Anterior cingulate cortex (tissue), 58 donors: ENCODE measurements at places on chromosomes 12 and 14.

- no peak for DNase-seq
Observed at GRCh38 chr14:83960832-83961512, 1569.0 kb upstream of the FLRT2 start.

DNA sequence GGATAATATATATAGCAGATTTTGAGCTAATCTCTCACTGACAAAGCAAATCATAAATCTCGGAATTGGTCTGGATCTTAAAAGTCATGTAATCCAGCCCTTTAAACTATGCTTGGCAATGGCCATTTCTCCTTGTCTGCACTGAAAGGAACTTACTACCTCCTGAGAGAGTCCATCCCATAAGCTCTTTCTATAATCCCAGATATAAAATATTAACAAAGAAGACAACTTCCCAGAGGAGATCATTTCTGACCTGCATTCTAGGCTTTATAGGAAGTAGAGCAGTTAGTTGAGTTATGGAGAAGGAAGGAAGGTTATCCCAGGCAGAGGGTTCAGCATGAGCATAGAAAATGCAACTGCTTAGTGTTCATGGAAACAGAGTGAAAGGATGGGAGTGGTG lies 99.7 kb downstream of the TMEM117 start:
- no peak for DNase-seq

DNA sequence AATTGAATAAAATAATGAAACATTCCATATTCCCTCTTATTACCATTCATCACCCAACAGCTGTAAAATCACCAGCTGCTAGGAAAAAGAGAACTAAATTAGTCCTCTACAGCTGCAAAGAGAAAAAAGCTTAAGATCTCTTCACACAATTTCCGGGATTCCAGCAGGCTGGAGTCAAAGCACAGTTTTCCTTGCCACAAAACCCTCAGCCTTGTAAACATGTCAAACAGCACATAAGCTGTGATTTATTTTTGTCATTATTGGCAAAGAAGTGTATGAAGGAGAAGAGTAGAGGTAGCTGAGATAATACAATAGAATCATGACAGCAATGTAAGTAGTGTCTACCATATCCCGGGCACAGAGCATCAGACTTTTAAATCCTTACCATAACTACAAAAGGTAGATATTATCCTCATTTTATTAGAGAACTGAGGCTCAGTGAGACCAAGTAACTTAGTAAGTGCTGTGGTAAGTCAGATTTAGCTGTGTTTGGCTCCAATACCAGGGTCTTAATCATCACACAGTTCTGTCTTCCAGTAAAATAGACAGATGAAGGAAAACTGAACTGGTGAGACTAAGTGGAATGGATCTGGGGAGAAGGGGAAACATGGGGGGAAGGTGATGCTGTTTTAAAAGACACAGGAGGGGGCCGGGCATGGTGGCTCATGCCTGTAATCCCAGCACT lies 57.3 kb downstream of the NTN4 start:
- DNase-seq = no peak

GRCh38 chr12:630656-631632 lies 32.3 kb downstream of the NINJ2 start:
- DNase-seq = no peak

GRCh38 chr14:75144944-75145343 lies 18.1 kb upstream of the NEK9 start:
- no peak for DNase-seq
